ENCODE measurements at places on chromosomes 2 and 18.

- DNase-seq: no peak
These were observed 38.6 kb upstream of the NOTO start for GRCh38 chr2:73163483-73164367.

- no peak for DNase-seq
These were observed 709.2 kb downstream of the DSC3 start for GRCh38 chr18:30333310-30333709.

GRCh38 chr2:64359892-64360657 is 93.9 kb upstream of the LGALSL start:
- DNase-seq: peak; percentile 34

- DNase-seq: no peak
These were observed 201.5 kb upstream of the SLC35G4 start for GRCh38 chr18:11407940-11408339.

- no peak for DNase-seq
These were observed 438.8 kb upstream of the CDH20 start for GRCh38 chr18:60894254-60894945.

- no peak for DNase-seq
These were observed 33.1 kb downstream of the NGEF start for GRCh38 chr2:232979871-232980461.

GRCh38 chr2:2926009-2926857 is 451.4 kb downstream of the EIPR1 start:
- DNase-seq: no peak

- no peak for DNase-seq
These were observed 47.6 kb downstream of the FBXO36 start for GRCh38 chr2:229969921-229970320.

Data from activated naive CD4-positive, alpha-beta T cell treated with anti-CD3 and anti-CD28 coated beads, Interleukin-2, amount 50 U/mL, for 72 hours (primary cell).